ENCODE measurements at places on chromosomes 4 and X. TPM values are rescaled to one million over a fixed set of nuclear protein-coding genes. Genes with fewer than 3 reads are reported as not detected.

GRCh38 chr4:86306816-86307215, 53.0 kb downstream of the MAPK10 start:
- no peak for DNase-seq

- DNase-seq = no peak
These were observed 111.7 kb downstream of the HMX1 start for GRCh38 chr4:8759987-8760386.

GRCh38 chrX:153411255-153411987, at the start of gene ZFP92:
ZFP92 (plus strand) TSS chrX:153411472; CDS start chrX:153418323, 6,851 bp downstream.
- no peak for DNase-seq

DNA sequence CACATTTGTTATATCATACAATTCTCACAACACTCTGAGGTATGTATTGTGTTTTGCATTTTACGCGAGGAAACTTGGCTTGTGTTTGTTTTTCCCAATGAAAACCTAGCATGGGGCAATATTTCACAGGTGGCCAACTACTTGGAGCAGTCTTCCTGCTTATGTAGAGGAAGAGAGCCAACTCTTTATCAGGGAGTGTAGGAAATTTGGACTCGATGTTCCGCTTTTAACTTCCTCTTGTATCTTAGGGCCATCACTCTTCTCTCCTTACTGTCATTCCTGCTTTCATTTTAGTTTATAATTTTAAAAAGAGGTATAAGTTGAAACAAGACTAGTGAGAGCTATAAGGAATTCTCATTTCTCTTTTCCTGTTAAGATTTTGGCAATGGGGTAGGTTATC, 107.7 kb upstream of the RPS6KA3 start:
- DNase-seq = no peak

Gene CCNB3
- 0.11 TPM for total RNA-seq

Data from colonic mucosa (tissue), 4 donors.